ENCODE measurements at places on chromosomes 6 and 20. TPM values are rescaled to one million over a fixed set of nuclear protein-coding genes. Genes with fewer than 3 reads are reported as not detected.
A peak's percentile ranks its signal among the peaks of the same experiment; 100 is the strongest.

DNA sequence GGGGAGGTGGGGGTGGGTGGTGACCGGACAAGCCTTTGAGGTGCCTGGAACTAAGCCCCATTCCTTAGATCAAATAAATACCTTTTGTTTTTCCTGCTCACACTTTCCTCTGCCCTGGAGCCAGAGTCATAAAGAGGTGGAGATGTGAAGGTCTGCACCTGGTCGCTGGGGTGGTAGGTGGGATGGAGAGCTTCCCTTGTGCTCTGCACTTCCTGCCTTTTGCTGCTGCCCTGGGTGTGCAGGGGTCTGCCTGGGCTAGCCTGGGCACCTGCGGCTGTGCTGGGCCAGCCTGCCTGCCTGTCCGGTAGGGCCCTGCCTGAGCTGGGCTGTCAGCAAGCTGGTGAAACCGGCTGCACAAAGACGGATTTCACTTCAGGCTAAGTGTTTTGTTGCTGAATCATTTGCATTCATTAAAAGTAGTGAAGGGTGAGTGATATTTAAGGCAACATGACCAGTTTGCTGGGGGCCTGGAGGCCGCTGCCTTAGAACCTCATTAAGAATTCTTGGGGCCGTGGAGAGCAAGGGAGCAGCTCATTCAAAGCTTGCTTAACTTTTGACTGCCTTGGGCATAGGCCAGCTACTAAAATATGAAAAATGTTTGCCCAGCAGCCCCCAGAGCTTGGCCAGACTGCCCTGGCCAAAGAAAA lies 20.5 kb downstream of the PTK7 start:
- DNase-seq: peak; percentile 81

- DNase-seq: no peak
These were observed 742.8 kb downstream of the MAFB start for GRCh38 chr20:39946053-39946810.

- no peak for DNase-seq
These were observed 28.7 kb downstream of the PYGB start for GRCh38 chr20:25276533-25277050.

- no peak for DNase-seq
These were observed 22.4 kb downstream of the SLC9A8 start for GRCh38 chr20:49835031-49835430.

DNA sequence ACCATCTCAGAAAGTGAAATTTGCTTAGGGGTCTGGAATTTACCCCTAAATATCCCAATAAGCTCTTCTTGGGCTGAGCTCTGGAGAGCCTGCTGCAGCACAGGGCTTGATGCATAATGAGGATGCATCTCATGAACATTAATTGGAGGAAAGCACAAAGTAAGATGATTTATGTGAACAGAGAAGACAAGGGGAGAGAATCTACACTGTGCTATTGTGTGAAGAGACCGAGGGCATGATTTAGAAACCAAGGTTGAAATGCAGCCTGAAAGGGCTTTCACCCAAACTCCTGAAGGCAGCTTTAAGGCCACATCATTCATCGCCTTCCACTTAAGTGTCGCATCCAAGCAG lies 27.8 kb upstream of the GPR63 start:
- no peak for DNase-seq

DNA sequence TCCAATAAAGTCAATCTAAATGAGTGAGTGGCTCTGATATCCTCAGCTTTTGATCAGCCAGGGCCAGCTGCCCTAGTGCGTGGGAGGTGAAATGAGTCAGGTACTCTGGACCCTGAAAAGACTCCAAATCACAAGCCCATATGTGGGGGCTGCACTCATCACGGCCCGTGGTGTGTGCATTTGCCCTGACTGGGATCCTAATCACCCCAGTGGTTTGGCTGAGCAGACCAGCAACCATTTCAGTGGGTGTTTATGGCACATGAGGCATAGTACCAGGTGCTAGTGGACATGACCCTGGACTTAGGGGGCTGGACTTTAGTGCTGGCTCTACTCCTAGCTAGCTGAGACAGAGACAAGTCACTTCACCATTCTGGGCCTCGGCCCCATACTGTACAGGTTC lies 39.4 kb downstream of the SCML4 start:
- DNase-seq: peak; percentile 32

DNA sequence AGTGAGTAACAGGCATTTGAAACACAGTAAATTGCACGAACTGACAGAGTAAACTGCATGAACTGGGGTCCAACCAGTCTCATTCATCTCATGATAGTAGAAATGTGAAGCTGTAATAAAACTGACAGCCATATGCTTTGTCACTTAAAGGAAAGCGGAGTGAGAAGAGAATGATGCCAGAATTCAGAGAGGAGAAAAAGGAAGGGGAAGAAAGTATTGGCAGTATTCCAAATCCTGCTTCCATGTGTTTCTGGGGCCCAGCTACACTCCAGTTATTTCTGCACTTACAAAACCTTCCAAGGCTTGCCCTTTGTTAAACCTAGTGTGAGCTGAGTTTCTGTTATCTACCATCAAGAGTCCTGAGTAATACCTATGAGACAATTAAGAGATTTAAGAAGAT lies 17.2 kb downstream of the SNX14 start:
- DNase-seq: no peak

DNA sequence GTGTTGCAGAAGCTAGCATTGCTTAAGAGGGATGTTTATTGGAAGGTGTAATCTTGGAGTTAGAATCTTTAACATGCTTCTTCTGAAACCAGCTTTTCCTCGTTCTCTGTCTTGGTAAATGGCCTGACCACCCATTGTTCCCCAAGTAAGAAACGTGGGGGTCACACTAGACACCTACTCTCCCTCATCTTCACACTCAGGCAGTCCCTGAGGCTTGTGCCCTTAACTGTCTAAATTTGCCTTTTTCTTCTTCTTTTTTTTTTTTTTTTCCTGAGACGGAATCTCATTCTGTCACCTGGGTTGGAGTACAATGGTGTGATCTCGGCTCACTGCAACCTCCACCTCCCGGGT lies 16.2 kb upstream of the ARFGEF2 start:
- DNase-seq: no peak

DNA sequence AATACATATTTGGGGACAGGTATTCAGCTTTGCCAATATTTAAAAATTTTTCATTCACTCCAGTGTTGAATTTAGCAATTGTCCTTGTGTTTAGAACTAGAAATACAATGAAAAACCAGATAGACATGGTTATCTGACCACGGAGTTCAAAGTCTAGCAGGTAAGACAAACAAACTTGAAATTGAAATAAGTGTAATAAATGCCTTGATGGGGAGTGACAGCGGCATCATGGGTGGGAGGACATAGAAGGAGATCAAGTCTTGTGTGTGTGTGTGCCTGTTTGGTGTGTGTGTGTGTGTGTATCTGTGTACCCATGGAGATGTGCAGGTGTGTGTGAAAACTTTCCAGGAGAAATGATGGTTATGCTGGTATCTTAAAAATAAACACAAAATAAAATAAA lies 750.0 kb upstream of the CITED2 start:
- no peak for DNase-seq

DNA sequence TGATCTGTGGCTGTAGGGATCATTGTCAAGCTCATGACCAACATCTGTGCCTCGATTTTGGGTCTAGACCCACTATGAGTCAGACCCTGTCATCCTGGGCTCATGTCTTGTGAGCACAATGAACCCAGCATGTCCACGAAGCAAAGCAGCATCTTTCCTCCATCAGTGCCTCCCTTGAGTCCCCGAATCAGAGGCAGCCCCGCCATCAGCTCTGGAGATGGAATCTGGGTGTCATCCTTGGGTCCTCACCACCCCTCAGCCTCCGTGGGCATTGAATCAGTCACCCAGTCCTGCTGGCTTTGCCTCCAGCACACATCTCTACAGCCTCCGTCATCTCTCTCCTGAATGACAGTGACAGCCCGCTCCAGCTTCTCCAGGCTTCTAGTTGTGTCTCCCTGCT lies 56.9 kb downstream of the CHMP4B start:
- DNase-seq: no peak

DNA sequence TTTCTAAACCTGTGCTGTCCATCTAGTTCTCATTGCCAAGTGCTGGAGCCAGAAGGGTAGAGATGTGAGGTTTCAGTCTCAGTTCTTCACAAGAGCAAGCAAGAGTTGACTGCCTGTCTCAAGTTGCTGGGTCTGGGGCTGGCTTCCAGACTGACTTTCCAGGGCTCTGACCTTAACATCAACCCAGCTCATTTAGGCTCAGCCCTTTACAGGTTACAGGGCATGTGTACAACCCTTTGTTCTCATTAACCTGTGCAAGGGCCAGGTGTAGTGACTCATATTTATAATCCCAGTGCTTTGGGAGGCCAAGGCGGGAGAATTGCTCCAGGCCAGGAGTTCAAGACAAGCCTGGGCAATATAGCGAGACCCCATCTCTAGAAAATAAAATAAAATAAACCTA lies 30.6 kb downstream of the FITM2 start:
- no peak for DNase-seq

GRCh38 chr6:145235207-145235606 lies 500.1 kb downstream of the EPM2A start:
- peak; percentile 20 for DNase-seq

DNA sequence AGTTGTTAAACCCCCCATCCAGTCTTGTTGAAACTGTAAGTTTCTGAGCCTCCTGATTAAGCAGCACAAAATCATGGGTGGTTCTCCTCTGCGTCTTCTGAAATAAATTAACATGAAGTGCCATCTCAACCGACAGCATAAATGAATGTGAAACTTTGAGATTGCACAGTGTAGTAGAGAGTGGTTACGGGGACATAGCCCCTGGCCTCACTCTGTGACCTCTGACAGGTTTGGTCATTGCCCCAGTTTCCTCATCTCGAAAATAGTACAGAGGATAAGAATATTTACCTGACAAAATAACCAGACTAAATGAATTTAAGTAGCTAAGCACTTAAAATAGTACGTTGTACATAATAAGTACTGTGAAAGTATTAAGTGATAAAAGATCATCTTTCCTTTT lies 19.1 kb downstream of the NKX2-4 start:
- no peak for DNase-seq

- no peak for DNase-seq
These were observed 163.8 kb upstream of the FBXL4 start for GRCh38 chr6:99111590-99111989.

GRCh38 chr6:134588267-134588666 lies 270.4 kb upstream of the SGK1 start:
- no peak for DNase-seq

- no peak for DNase-seq
These were observed 156.9 kb downstream of the GRIK2 start for GRCh38 chr6:101550451-101550850.

- DNase-seq: no peak
These were observed 811 bp upstream of the ARMH2 start for GRCh38 chr6:24799541-24799915.

DNA sequence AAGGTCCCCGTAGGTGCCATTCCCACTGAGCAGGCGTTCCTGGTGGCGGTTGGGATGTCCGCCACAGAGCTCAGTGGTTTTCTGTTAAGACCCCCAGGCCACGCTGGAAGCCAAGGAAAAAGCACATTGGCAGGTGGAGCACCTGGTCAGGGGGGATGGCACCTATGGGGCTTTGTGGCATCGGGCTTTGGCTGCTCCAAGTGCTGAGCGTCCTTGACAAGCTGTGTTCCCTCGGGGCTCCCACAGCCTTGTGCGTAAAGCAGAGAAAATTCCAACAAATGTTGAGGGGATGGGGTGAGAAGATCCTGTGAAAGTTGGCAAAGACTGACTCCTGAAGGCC lies 135.4 kb downstream of the JPH2 start:
- DNase-seq: no peak

- peak; percentile 74 for DNase-seq
These were observed 29.9 kb downstream of the SGK1 start for GRCh38 chr6:134287859-134288537.

- DNase-seq: peak; percentile 74
These were observed 28.4 kb upstream of the BTN3A2 start for GRCh38 chr6:26336355-26337198.

DNA sequence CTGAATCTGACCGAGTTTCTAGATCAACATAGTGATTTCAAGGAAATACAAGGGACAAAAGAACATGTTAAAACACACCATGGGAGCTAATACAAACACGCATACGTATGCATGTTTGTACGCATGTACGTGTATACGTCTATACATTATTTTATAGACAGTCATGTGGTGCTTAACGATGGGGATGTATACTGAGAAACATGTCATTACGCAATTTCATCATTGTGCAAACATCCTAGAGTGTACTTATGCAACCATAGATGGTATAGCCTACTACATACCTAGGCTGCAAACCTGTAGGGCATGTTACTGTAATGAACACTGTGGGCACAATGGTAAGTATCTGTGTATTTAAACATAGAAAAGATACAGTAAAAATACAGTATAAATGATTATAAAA lies 25.0 kb upstream of the NELFCD start:
- DNase-seq: no peak

GRCh38 chr20:10832141-10832540 lies 158.3 kb upstream of the JAG1 start:
- peak; percentile 58 for DNase-seq

GRCh38 chr6:149138699-149139294 lies 178.7 kb upstream of the TAB2 start:
- DNase-seq: no peak

GRCh38 chr6:44735630-44735963 lies 348.1 kb downstream of the CDC5L start:
- DNase-seq: peak; percentile 42

DNA sequence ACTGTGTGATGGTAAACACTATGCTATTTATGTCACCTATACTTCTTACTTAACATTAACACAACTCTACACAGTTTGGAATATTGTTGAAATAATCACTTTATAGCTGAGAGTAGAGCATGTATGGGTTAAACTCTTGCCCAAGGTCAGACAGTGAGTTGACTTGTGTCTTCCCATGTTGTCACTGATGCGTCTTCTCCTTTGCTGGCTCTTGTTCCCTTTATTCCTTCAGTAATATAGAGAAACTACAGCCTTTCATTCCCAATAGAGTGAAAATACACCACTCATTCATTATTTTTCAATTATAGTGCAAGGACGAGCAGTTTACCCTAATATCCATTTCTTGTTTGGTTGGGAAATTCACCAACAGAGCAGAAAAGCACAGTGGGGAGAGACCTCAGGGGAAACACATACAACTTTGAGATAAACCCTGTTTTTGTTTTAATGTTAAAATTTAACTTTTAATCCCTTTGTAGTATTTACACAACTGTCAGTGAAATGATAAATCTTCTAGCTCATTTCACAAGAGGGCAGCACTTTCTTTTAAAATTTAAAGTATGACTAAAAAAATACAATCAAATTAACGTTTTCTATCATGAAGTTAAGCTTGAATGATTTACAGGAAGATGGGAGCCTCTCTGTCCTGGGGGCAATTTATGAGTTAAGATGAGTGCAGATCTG lies 363.0 kb downstream of the UTRN start:
- no peak for DNase-seq

GRCh38 chr6:100240798-100241197 lies 223.9 kb downstream of the SIM1 start:
- DNase-seq: no peak

GRCh38 chr6:44256775-44257024 lies 628 bp downstream of the SLC35B2 start:
- DNase-seq: no peak

The GJA10 gene
- total RNA-seq: not detected

The ACOT13 gene
- total RNA-seq: 3.6 TPM

The VSTM2L gene
- 0.18 TPM for total RNA-seq

The CST7 gene
- total RNA-seq: not detected

The HRH3 gene
- not detected for total RNA-seq

The TFAP2D gene
- total RNA-seq: not detected

The EYA2 gene
- 2.5 TPM for total RNA-seq

All from IMR-90 (cell line).